ENCODE measurements at places on chromosomes 2 and 18. TPM values are rescaled to one million over a fixed set of nuclear protein-coding genes. Genes with fewer than 3 reads are reported as not detected.

DNA sequence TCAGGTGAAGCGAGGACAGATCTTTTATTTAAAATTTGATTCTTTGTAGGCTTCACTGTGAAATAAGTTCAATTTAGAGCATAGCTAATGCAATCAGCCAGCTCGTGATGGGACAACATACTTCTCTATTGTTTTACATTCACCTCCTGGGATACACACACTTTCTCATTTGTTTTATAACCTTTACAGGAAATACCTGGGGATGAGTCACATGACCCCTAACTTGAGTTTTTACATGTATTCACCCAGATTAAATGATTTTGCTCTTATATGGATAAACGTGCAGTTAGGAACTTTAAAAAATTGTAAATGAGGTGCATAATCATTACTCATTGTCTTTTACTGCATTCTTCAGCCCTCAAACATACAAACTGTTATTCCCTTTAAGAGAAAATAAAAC, 152.1 kb downstream of the NEDD4L start:
- peaks cover 16% of the 10 kb centered on the region for H3K27me3 ChIP-seq
- peaks cover 18% of the 10 kb centered on the region for H3K4me1 ChIP-seq
- no peak for DNase-seq
- H3K36me3 ChIP-seq, result no peaks in the 10 kb centered on the region

DNA sequence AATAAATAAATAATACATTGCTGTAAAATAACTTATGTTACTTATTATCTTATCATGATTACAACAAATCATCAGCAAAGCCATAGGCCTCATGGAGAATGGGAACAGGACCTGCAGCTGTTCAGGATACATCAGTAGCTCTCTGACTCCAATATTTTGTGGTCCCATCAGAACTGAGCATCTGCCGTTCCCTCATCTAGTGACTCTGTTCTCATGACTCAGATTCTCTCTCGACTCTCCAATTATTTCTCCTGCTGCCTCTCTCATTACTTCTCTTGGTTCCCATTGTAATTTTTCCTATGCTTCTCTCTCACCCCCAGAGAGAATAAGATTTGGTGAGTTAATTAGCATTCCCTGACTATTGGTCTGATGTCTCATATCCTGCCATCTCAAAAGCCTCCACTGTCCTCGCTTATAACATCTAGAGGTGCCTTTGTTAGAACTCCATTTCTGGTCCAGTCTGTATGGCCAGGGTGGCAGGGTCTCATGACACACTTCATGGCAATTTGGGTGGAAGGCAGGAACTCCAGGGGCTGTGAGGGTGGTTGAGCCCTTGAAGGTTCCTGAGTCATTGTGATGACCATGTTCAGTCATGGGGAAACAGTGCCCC, 78.0 kb upstream of the TANC1 start:
- peaks cover 5% of the 10 kb centered on the region for H3K27me3 ChIP-seq
- no peak for DNase-seq
- no peak overlapping the region for H3K27ac ChIP-seq
- no peaks in the 10 kb centered on the region for H3K4me1 ChIP-seq
- H3K4me3 ChIP-seq, result no peak overlapping the region

DNA sequence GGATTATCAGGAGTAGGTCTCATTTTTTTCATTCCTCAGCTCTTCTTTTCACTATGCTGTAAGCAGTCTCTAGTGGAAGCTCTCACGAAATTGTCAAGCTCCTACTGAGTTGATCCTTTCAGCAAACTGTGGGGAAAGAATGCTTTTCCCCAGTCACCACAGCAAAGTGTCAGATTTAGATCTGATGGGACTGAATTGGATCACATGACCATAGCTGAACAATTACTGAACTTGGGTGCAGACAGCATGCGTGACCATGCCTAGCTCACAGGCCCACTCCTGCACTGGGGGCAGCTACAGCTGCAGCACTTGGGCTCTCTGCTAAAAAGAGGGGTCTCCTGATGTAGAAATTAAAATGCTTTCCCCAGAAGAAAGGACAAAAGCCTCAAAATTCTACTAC, 3.1 kb downstream of the ARHGAP15 start:
- no peak for DNase-seq
- peaks cover 11% of the 10 kb centered on the region for H3K36me3 ChIP-seq
- no peaks in the 10 kb centered on the region for H3K27me3 ChIP-seq
- H3K4me1 ChIP-seq, result peaks cover 70% of the 10 kb centered on the region
- peak overlapping the region; percentile 82 for H3K27ac ChIP-seq

GRCh38 chr2:98026292-98026691, 30.5 kb upstream of the TMEM131 start:
- H3K27ac ChIP-seq, result no peak overlapping the region
- H3K36me3 ChIP-seq, result no peaks in the 10 kb centered on the region
- H3K4me1 ChIP-seq, result peaks cover 17% of the 10 kb centered on the region
- peak overlapping the region; percentile 53 for H3K4me3 ChIP-seq
- H3K27me3 ChIP-seq, result peaks cover 10% of the 10 kb centered on the region
- DNase-seq, result no peak

FEV gene
- total RNA-seq, result not detected

- H3K4me3 ChIP-seq, result no peak overlapping the region
- H3K27me3 ChIP-seq, result no peaks in the 10 kb centered on the region
- H3K4me1 ChIP-seq, result no peaks in the 10 kb centered on the region
- no peak for DNase-seq
- no peak overlapping the region for H3K27ac ChIP-seq
Measured at GRCh38 chr2:27856386-27856785, 33.8 kb downstream of the RBKS start.

GRCh38 chr2:142989273-142990204, 112.1 kb downstream of the KYNU start:
- H3K27ac ChIP-seq, result no peak overlapping the region
- H3K4me3 ChIP-seq, result no peak overlapping the region
- peaks cover 4% of the 10 kb centered on the region for H3K4me1 ChIP-seq
- H3K36me3 ChIP-seq, result no peaks in the 10 kb centered on the region
- H3K27me3 ChIP-seq, result no peaks in the 10 kb centered on the region

Data from naive thymus-derived CD8-positive, alpha-beta T cell (primary cell).